ENCODE measurements at places on chromosomes 3 and 15.

DNA sequence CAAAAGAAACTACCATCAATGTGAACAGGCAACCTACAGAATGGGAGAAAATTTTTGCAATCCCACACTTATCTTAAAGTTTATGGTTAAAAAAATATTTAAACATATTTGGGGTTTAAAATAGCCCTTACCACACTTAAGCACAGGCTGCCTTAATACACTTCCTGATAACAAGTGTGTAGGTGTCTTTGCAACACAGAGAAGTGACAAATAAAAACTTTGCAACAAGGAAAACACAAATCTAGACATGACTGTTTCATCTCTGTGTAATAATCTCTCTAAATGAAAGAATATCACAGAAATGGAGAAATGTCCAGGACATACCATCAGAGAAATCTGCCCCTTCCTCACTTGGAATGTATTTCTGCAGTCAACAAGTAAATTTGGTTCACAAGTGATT lies 464.1 kb upstream of the ARHGEF26 start:
- DNase-seq: no peak

GRCh38 chr15:83571820-83572707 lies 81.9 kb upstream of the ADAMTSL3 start:
- DNase-seq: no peak

GRCh38 chr3:150627557-150627956 lies 24.4 kb downstream of the SELENOT start:
- no peak for DNase-seq

DNA sequence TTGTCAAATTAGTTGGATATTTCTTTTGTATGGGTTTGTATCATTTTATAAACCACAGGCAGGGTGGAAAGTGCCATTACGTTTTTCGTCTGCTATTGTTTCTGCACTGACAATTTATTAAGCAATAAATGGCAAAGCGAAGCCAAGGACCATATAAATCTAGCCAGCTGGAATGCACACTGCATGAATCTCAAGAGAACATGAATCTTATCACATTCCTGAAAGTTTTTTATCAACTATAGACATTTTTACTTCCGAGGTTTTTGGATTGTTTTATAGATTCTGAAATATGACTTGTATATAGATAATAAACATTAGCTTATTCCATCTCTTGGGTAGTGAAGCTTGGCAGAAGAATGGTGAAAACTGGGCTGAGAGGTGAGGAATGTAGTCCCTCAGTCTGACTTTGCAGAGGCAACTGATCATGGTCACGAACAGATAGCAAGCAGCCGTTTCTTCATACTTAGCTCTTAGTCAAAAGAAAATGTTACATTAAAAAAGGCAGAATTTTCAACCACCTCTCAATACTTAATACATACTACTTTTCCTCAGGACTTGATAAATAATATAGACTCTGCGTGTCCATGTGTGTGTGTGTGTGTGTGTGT lies 102.7 kb downstream of the OSBPL10 start:
- DNase-seq: no peak

GRCh38 chr3:47121409-47121808 lies 42.5 kb downstream of the SETD2 start:
- no peak for DNase-seq

- DNase-seq: no peak
Observed at GRCh38 chr3:131702146-131702545, 199.4 kb upstream of the MRPL3 start.

DNA sequence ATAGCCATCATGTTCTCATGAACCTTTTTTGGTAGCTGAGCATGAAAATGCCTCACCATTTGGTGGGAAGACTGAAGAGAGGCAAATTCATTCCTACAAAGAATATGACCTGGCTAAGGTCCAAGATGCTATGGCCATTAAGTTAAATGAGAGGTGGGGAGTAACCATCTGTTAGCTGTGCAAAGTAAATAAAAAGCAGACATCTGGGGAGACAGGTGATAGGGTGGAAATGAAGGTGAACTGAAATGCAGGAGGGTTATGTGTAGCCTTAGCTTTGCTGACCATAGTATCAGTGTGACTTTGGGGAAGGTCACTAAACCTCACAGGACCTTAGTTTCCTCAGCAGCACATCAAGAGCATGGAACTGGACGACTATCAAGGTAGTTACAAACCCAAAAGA lies 111.0 kb upstream of the STRIT1 start:
- DNase-seq: no peak

DNA sequence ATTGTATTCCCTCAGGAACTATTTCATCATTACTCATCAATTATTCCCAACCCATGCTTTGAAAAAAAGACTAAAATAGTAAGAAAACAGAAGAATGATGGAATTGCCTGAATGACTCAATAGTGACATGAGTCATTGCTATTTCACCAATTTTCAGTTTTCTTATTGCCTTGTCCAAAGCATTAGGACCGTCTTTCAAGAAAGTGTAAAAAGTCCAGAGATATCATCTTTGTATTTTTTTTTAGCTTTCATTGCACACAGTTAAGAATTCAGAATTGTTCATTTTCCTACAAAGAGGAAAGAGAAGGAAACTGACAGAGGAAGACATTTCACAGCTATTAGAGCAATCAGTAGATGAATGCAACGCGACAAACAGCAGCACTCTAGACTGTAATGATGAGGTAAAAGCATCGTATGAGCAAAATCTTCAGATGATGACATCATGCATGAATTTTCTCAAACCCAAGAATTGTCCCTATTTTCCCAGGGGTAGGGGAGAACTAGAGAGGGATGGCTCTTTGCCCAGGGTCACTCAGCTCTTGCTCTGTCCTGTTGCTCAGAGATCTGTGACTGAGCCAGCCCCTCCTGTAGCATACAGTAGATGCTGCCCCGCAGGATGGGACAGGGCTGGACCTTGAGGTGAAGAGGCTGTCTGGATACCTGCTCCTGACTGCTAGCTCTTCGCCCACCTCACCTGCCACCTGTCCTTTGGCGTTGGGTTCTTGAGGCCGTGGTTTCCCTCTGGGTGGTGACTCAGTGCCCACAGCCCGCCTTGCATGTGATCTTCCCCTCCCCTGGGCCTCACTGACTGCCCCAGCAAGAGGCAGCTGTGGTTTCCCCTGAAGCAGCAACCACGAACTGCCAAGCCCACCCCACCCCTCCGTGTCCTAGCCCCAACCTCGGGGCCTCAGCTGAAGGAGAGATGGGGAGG lies 84.8 kb downstream of the PPCDC start:
- DNase-seq: peak; percentile 65

DNA sequence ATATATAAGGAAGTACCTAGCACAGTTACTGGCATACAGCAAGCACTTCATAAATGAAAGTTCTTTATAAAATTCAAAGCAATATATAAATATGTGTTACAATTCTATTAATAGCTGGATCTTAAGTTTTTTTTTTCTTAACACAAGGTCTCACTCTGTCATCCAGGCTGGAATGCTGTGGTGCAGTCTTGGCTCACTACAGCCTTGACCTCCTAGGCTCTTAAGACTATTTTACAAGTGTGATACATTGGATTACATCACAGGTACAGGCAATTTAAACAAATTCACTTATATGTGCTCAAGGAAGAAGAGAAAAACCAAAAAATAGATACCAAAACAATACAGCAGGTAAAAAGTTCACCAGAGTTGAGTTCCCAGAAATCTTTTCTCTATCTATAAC lies 60.6 kb downstream of the ZNF280D start:
- DNase-seq: no peak

- no peak for DNase-seq
Observed at GRCh38 chr15:31501536-31502157, 175.0 kb downstream of the KLF13 start.

DNA sequence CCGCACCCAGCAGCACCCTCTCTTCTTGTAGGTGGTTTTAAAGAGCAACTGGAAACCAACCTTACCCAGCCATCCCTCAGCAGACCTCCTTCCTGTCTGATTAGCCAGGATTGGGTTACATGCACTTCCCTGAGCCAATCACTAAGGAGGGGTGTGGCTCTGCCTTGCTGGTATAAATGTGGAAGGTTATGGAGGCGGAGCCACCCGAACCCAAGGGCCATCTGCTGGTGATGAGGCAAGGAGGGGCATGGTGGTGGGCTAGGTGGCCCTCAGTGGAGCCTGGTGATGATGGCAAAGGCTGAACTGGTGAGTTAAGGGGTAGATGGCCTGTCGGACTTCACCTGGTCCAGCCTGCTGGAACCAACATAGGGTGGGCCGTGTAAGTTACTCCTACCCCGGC lies 39.8 kb downstream of the CCDC33 start:
- no peak for DNase-seq

DNA sequence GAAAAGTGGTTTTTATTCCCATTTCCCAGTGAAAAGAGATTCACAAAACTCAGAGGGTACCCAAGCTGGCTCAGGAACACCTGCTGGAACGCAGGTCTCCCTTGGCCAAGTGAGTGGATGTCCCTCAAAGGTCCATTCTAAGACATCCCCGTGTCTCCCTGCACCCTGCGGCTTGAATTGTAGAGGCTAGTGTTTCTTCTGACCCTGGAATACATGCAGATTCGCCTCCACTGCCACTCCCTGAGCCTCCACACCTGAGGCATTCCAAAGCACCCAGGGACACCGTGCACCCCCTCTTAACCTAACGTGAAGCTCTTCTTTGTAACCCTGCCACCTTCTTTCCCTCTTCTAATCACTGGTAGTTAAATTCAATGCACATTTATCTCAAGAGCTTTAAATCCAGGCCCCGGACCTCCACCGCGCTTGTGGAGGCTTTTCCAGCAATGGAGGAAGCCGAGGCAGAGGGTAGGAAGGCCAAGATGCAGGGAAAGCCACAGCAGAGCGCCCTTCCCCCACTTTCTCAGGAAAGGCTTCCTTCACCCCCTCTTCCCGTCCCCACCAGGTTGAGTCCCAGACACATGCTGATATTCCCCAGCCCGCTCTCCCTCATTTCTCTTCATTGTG lies 590 bp upstream of the ITGA11 start:
- no peak for DNase-seq

DNA sequence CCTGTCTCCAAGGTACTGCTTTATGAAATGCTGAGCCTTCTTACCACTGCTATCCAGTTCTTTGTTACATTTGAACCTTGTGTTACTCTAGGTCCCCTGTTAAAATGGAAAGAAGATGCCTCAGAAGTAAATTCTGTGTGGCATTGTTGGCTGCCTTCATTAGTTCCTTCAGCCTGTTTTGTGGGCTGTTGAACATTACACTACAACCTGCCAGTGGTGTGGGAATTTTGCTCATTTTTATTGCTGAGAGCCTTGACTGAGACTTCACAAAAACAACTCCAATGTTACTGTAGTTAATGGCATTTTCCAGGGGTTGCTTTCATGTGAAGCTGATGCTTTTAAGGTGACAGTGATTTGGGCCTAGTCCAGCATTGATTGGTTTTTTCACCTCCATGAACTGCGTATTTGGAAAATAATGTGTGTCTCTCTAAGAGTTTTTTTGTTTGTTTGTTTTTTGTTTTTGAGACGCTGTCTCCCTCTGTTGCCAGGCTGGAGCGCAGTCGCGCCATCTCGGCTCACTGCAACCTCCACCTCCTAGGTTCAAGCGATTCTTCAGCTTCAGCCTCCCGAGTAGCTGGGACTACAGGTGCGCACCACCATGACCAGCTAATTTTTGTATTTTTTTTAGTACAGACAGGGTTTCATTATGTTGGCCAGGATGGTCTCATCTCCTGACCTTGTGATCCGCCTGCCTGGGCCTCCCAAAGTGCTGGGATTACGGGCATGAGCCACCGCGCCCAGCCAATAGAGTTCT lies 4.3 kb downstream of the MAPK6 start:
- DNase-seq: no peak

- DNase-seq: no peak
Observed at GRCh38 chr15:43187544-43188155, 2.4 kb downstream of the CCNDBP1 start.

- no peak for DNase-seq
Observed at GRCh38 chr3:16383864-16384263, 118.9 kb downstream of the OXNAD1 start.

- no peak for DNase-seq
Observed at GRCh38 chr3:177729956-177730681, 532.8 kb upstream of the TBL1XR1 start.

DNA sequence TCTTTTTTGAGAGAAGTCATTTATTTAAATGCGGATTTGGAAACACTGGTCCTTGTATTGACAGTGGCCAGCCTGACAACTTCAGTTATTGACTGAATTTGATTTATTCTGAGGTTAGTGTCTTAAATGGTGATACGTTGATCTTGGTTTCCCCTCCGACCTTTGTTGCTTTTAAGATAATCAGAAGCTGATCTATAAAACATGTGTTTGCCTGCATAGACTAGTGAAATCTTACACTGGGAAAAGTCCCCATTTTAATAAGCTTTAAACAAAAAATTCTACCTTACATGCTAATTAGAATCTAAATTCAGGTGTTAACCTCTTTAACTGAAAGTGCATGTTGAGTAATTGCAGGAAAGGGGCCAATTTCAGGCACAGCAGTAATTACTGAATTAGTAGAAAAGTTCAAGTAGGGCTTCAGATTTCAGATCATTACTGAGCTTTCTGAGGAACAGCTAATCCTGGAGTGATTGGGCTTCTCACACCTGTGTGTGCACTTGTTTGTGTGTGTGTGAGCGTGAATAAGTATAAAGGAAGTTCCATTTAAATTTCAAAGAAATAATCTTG lies 221.4 kb downstream of the SOX2 start:
- no peak for DNase-seq

DNA sequence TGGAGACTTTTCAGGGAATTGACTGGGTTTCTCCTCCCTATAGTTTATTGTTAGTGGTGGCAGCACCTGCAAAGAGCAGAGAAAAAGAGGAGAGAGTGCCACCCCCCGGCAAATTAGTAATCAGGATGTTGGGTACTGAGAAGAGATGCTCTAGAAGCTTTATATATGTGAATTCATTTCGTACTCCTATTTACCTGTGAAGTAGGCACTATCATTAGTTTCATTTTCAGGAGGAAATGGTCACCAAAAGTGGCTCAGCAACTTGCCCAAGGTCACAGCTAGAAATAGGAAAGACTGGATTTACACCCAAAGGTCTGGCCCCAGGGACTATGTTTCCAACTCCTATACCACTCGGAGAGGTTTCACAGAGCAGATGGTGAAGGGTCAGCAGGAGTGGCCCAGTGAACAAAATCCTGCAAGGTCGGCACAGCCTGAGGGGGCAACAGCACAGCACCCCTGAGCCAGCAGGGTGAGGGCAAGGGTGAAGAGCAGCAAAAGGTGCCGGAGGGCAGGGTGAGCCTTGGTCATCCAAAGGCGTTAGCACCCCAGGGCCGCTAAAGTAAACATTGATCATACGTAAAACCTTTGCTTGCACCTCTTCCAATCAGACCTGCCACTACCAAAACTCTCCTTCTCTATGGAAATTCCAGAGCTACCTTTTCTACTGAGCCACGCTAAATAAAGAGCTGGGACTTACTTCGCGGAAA lies 23.6 kb downstream of the VGLL4 start:
- DNase-seq: no peak

DNA sequence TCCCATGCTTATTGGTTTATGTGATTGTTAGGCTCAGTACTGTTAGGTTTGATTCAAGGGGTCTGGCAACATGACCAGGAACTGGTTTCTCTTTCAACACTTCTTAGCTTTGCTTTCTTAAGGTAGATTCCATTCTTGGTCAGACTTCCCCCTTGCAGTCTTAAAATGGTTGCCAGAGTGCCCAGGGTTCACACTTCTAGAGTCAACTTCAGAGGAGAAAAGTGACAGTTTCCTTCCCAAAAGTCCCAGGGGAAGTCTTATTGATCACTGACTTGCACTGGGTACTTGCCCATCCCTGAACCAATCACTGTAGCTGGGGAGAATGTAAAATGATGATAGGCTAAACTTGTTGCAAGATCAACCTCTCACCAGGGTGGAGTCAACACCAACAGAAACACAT lies 14.1 kb downstream of the MGLL start:
- no peak for DNase-seq

All from activated CD8-positive, alpha-beta memory T cell treated with anti-CD3 and anti-CD28 coated beads for 48 hours (primary cell).